ENCODE measurements at places on chromosomes 4 and X.
A peak's percentile ranks its signal among the peaks of the same experiment; 100 is the strongest.

DNA sequence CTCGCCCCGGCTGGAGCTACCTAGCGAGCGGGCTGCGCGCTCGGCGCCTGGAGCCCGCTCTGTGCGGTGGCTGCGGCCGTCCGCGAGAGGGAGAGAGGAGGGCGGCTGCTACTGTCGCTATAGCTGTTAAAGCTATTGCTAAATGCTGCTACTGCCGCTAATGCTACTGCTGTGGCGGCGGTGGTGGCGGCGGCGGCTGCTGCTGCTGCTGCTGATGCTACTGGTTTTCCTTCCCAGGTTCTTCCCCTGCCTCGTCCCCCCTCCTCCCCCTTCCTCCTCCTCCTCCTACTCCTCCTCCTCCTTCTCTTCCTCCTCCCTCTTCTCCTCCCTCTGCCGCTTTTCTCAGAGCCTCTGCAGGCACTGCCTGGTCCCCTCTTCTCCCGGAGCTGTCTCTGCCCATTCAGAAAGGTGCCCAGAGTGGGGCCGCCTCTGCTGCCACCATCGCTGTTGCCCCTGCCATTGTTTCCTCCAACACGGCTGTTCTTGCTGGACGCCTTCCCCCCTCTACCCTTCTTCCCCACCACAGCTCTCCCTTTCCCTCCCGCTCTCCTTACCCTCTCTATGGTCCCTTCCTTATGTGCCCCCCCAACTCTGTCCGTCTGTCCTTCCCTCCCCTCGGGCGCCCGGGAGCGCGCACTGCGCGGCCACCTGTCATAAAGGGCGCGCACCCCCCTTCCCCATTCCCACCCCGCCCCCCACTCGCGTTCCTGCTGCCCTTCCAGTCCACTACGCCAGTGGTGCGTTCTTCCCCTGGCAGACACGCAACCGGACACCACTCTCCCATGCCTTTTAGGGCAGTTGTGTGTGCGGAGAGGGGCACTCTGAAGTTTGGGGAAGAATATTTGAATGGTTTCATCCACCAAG is at the start of gene NEXMIF:
Gene NEXMIF (minus strand): TSS at position 228 of the 864 bp plus-strand sequence.
- peak; percentile 65 for DNase-seq

GRCh38 chr4:22179124-22179874 is 230.7 kb upstream of the KCNIP4 start:
- no peak for DNase-seq

- DNase-seq = no peak
Observed at GRCh38 chrX:86887341-86887740, 630.3 kb upstream of the KLHL4 start.

GRCh38 chr4:142474398-142475087 is 371.6 kb downstream of the INPP4B start:
- DNase-seq = peak; percentile 18

- no peak for DNase-seq
Observed at GRCh38 chrX:54540289-54540688, 10.3 kb downstream of the GNL3L start.

DNA sequence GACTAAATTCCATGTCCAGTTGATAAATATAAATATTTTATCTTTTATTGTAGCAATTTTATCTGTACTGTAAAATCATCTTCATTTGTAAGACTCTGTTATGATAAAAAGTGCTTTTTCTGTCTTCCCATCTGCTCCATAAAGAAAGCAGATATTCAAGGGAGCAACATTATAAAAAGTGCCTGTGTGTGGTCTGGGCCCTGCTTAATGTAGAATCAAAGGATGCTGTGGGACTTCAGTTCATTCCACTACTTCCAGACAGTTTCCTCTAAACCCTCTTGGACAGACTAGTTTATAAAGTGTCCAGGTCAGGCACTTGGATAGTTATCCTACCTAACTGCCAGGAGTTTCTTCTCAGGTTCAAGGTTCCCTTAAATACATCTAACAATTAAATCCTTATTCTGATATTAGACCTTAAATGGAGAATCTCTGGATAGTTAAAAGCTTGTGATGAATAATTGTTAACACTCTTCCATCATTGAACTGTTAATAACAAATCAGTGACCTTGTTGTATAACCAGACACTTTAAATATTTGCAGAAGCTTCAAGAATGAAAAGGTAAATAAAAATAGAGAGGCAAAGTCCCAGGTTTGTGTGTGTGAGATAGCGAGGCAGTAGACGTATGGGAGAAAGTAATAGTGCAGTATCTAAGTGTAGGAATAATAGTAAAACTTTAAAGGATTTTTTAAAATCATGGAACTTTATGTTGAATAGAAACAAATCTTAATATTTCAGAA is 237.5 kb upstream of the CTSO start:
- DNase-seq = no peak

- peak; percentile 10 for DNase-seq
Observed at GRCh38 chrX:109886122-109886761, 116.7 kb upstream of the TMEM164 start.

DNA sequence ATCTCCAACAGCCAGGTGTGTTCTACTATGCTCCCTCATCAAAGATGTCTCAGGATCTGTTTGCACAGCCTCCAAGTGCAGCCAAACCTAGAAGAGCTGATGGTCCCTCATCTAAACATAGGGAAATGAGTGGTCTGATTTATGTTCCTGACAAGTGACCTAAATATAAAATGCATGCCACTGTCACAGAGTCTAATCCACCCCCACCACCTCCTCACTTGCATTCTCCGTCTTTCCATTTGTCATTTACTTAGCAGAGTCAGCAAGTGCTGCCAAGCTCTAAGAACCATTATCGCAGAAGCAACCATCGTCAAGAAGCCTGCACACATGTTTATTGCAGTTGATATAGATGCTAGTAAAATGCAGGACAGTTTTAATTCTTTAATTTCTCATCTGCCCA is 33.1 kb upstream of the VCX3A start:
- no peak for DNase-seq

Data from NCI-H1092 (cell line).